ENCODE measurements at places on chromosomes 12 and 14. TPM values are rescaled to one million over a fixed set of nuclear protein-coding genes. Genes with fewer than 3 reads are reported as not detected.

DNA sequence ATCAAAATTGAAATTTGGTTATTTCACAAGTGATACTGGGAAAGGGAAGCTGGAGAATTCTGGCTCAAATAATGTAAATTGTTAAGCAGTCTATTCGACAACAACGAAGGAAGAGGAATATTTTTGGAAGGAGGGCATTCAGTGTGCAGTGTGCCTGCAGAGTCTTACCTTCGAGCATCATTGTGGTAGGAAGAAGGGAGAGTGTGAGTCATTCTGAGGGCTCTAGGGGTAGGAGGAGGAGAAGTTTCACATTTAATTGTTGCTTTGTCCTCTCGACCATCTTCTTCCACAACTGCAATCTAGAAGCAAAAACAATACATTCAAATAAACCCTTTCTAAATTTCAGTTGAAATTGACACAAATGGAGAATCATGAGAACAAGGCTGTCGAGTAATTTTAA lies 263.0 kb downstream of the ACSS3 start:
- H3K4me1 ChIP-seq, result no peaks in the 10 kb centered on the region
- H3K27ac ChIP-seq, result no peak overlapping the region
- H3K27me3 ChIP-seq, result no peaks in the 10 kb centered on the region
- no peak overlapping the region for H3K4me3 ChIP-seq
- no peak for DNase-seq
- H3K36me3 ChIP-seq, result no peaks in the 10 kb centered on the region

GRCh38 chr14:80446356-80446755 lies 235.1 kb upstream of the DIO2 start:
- no peaks in the 10 kb centered on the region for H3K36me3 ChIP-seq
- H3K27ac ChIP-seq, result no peak overlapping the region
- no peaks in the 10 kb centered on the region for H3K4me1 ChIP-seq
- no peaks in the 10 kb centered on the region for H3K27me3 ChIP-seq

Gene NEUROD4
- total RNA-seq, result not detected

- H3K4me1 ChIP-seq, result peaks cover 7% of the 10 kb centered on the region
- no peak overlapping the region for H3K27ac ChIP-seq
- peaks cover 10% of the 10 kb centered on the region for H3K27me3 ChIP-seq
- H3K4me3 ChIP-seq, result no peak overlapping the region
Measured at GRCh38 chr14:28770630-28771029, 4.0 kb downstream of the FOXG1 start.

Gene OR6C75
- not detected for total RNA-seq

Gene LTBR
- 176 TPM for total RNA-seq

DNA sequence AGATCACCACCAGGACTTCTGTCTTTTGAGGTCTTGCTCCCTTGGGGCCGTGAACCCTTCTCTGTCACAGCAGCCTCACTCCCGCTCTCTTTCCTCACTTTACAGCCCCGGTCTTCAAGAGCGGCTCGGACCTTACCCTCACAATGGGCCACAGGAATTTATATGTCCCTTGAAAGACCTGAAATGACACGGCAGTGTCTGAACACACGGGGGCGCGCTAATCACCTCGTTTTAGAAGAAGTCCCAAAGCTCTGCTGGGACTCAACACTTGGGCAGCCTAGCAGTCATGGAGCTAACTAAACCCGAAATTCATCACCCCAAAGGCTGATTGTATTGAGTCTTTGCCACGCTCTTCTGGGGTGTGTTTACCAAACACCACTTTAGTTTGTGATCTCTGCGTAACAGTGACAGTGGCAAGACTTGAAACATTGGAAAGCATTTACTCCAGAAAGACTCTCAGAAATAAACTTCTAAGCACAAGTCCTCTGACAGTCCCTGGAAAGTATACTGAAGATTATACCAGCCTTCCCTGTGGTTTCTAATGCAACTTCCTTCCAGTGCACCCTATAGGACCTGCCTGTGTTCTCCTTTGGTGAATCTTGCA lies 29.0 kb downstream of the SERPINA11 start:
- peak; percentile 2 for DNase-seq
- no peak overlapping the region for H3K4me3 ChIP-seq
- H3K36me3 ChIP-seq, result no peaks in the 10 kb centered on the region
- no peaks in the 10 kb centered on the region for H3K4me1 ChIP-seq
- no peak overlapping the region for H3K27ac ChIP-seq

GRCh38 chr12:62331306-62331705 lies 71.1 kb downstream of the USP15 start:
- H3K4me1 ChIP-seq, result peaks cover 4% of the 10 kb centered on the region
- no peaks in the 10 kb centered on the region for H3K36me3 ChIP-seq
- no peaks in the 10 kb centered on the region for H3K27me3 ChIP-seq
- no peak overlapping the region for H3K4me3 ChIP-seq

Gene KLRC1
- 0.54 TPM for total RNA-seq

Gene ASPG
- total RNA-seq, result 0.14 TPM
